Retina (tissue), 1 donor: ENCODE measurements at places on chromosomes 5 and 9.

GRCh38 chr5:31581498-31582099 is 49.5 kb downstream of the C5orf22 start:
- peak; percentile 31 for DNase-seq

GRCh38 chr5:58828258-58828657 is 245.4 kb downstream of the RAB3C start:
- peak; percentile 34 for DNase-seq

GRCh38 chr5:64947031-64947430 is 178.3 kb downstream of the CWC27 start:
- DNase-seq, result no peak

GRCh38 chr9:122016744-122017143 is 76.4 kb downstream of the TTLL11 start:
- no peak for DNase-seq

DNA sequence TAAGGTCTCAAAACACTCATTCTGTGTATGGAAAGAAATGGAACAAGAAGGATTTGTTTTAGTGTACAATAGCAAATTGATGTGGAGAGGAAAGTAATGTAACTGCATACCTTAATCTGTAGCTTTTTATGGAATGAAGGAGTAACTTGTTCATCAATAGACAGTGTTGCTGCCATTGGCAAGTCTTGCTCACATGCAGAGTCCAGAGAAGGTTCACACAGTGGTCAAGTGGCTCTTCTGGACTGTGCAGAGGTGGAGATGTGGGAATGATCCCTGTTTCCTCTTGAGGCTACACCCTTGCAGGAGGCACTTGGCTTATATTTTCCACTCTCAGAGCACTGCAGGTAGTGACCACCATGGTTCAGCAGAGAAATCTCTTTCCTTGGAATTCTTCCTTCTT is 132.9 kb upstream of the ANKH start:
- DNase-seq, result no peak

DNA sequence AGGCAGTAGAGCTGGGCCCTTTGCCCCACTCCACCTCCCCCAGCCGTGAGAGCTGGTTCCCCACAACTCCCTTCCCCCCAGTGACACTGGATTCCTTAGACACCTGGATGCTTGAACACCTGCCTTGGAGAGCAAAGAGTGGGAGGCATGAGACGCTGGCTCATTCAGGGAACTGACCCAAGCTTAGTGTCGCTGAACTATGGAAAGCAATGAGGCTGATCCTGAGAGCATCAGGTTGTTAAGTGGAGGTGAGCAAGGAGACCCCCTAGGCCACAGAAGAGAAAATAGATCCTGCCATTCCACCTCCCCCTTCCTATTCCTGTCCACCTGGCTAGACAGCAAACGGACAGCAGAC is 2.0 kb downstream of the CCL19 start:
- no peak for DNase-seq

- no peak for DNase-seq
These were observed 4.5 kb downstream of the HCN1 start for GRCh38 chr5:45691656-45692055.

DNA sequence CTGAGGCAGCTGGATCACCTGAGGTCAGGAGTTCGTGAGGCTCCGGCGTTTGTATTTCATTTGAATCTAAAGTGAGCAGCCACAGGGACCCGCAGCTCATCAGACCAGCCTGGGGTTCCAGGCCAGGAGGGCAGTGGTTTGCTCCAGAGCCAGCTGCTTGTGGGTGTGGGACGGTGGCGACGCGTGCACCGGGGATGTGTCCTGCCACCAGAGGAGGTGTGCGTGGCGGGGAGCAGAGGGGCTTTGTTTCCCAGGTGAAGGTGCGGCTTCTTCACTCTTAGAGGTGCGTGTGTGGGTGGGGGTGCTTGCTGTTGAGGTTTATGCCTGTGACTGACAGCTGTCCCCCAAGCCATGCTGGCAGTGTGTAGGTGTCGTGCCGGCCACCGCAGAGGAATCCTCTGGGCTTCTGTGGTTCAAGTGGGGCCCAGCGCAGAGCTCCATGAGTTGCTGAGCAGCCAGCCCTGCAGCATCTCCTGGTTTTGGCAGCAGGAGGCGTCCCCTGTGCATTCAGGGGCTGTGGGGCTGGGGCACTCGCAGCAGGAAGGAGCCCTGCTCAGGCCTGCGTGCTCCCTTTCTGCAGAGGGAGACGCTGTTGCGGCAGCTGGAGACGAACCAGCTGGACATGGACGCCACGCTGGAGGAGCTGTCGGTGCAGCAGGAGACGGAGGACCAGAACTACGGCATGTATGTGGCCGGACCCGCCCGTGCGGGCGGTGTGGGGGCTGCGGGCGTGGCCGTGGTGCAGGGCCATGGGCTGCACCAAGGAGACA is 6.9 kb upstream of the AJM1 start:
- DNase-seq, result no peak
